ENCODE measurements at places on chromosomes 3 and 15.

GRCh38 chr3:69776920-69777581, 37.8 kb downstream of the MITF start:
- DNase-seq: no peak

DNA sequence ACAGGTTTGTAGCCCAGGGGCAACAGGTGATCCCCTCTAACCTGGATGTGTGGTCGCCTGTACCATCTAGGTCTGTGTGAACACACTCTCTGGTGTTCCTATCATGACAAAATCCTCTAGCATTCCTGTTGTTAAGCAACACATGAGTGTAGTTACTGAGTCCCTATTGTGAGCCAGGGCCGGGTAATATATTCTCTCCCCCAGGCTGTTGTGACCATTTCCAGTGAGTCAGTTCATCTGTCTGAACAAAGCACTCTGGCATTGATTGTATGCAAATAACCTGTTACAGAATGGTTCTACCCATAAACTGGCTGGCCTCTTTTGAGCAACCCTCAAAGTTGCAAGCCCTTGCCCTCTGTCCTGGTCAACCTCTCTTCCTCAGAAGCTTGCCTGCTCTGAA, 2.6 kb upstream of the FLNB start:
- no peak for DNase-seq

GRCh38 chr15:74040109-74040850, 42.1 kb downstream of the GOLGA6A start:
- no peak for DNase-seq

- no peak for DNase-seq
These were observed 559.0 kb downstream of the PDCD6IP start for GRCh38 chr3:34357461-34357860.

DNA sequence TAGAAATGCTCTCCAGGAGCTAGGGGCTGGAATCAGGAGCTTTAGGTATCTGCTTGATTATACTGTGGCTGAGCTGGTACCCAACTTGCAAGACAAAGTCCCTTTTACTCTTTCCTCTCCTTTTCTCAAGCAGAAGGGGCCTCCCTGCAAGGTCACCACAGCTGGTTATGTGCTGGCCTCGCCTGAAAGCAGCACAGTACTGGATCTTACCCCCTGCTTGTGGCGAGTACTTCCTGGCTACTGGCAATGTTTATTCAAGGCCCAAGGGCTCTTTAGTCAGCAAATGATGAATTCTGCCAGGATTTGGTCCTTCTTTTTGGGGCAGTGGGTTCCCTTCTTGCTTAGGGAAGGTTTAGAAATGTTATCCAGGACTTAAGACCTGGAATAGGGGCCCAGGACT, 234.6 kb downstream of the RAP2B start:
- DNase-seq: no peak
